HS-5 (cell line): ENCODE measurements at places on chromosomes 2 and 18.

DNA sequence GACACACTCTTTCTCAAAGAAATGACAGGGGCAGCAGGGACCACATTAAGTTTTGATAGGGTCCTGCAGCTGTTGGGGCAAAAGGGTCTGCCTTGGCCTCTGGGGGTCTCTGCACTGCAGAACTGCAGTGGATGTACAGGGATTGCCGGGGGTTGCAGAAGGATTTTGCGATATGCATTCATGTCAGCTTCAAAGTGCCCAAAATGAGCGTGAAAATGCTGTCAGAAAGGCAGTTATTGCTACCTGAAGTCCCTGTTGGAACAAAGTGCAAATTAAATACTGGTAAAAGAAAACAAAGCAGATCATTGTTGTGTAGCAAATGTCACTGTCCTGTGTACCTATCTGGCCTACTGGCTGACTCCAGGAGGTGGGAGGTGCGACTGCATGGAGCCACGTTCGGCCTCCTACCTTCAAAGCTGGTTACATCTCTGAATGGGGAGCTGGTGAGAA lies 78.8 kb upstream of the MAP4K3 start:
- no peak for DNase-seq

- DNase-seq, result no peak
These were observed 149.2 kb downstream of the TWIST2 start for GRCh38 chr2:238997137-238997390.

DNA sequence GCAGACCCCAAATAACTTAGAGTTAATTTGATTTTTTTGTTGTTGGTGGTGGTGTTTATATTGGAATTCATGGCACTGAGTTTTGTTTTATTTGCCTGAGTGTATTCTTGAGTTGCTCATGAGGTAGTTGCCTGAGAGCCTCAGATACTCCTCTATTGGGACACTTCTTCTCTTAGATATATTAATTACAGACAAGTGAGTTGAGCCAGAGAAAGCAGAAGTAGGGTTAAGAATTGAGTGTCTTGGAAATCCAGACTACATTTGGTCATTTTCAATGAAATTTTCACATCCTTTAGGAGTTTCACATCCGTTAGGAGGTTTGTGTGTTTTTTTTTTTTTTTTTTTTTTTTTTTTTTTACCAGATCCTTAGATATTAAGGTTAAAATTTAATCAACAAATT lies 29.0 kb downstream of the FMNL2 start:
- no peak for DNase-seq

GRCh38 chr2:111252436-111252835 lies 131.7 kb downstream of the BCL2L11 start:
- DNase-seq, result no peak

DNA sequence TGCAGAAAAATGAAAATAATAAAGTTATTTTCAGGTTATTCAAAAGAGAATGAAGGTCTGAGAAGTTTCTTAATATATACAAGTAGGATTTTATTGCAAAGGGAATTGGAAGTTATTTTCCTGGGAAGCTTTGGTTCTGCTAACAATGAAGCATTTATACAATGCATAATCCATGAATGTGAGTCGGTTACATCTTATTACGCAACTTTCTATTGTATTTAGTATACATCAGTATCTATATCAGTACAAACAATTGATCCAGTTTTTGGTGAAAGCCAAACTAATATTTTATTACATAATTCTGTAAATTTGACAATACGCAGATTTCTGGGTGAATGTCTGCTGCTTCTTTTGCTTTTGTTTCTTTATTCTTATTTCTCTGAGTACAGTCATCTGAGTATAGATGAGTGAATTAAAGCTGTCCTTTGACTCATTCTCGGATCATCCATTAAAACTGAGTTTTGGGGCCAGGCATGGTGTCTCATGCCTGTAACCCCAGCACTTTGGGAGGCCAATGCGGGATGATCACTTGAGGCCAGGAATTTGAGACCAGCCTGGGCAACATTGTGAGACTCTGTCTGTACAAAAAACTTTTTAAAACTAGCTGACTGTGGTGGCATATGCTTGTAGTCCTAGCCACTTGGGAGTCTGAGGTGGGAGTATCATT lies 108.5 kb downstream of the SOCS6 start:
- DNase-seq, result no peak

DNA sequence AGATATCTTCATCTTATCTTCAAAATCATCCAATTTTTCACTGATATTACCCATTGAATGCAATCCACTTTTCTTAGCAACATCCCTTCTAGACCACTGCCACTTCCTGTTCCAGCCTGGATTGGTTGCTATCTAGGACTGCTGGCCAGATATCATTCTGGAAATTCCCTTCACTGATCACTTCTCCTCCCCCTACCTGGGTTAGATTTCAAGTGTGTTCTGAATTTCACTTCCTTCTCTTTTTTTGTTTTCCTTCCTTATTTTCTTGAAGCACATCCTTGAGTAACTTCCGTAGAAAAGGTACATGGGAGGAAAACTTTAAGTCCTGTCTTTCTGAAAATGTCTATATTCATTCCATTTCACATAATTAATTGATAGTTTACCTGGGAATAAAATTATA lies 82.0 kb upstream of the IL1R2 start:
- no peak for DNase-seq

DNA sequence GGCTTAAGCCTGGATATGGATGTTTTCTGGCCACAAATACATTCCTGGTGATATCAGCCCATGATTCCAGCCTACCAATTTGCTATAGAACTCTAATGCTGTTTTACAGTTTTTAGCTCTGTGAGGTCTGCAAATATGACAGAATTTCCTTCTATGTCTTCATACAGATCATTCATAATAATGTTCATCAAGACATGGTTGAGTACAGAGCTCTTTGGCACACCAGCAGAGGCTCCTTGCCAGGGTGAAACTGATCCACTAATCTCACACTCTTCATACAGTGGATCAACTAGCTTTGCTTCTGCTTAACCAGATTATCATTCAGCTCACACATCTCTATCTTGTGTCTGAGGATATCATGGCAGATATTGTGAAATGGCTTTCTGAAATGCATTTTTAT lies 672.1 kb downstream of the STK39 start:
- no peak for DNase-seq

DNA sequence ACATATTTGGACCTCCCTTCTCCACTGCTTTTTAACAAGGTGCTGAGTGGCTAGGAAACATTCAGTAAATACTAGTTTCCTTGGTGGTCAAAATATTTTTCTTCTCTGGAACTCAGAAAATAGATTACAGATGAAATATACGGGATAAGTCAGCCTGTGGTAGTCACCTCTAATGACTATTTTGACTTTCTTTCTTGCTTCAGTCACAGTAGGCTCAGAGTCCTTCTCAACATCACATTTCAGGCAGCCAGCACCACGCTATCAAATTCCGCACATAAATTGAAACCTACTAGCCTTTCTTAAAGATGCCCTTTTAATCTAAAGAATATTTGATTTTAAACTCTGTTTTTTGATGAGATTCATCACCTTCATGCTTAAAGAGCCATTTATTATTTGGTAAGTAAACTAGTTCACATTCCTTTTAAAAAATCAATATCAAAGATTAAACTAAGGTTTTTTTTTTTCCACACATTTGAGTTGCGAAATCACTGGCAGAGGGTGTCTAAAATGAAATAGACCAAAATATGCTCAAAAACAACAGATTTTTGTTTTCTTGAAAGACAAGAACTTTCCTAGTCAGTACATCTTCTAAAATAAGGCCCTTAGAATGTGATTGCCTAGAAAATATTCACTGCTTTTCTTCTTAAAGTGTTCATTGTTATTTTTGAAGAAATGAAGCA lies 181.5 kb downstream of the NRXN1 start:
- DNase-seq, result no peak

- no peak for DNase-seq
These were observed 65.6 kb downstream of the SH3BP4 start for GRCh38 chr2:235017441-235017840.

DNA sequence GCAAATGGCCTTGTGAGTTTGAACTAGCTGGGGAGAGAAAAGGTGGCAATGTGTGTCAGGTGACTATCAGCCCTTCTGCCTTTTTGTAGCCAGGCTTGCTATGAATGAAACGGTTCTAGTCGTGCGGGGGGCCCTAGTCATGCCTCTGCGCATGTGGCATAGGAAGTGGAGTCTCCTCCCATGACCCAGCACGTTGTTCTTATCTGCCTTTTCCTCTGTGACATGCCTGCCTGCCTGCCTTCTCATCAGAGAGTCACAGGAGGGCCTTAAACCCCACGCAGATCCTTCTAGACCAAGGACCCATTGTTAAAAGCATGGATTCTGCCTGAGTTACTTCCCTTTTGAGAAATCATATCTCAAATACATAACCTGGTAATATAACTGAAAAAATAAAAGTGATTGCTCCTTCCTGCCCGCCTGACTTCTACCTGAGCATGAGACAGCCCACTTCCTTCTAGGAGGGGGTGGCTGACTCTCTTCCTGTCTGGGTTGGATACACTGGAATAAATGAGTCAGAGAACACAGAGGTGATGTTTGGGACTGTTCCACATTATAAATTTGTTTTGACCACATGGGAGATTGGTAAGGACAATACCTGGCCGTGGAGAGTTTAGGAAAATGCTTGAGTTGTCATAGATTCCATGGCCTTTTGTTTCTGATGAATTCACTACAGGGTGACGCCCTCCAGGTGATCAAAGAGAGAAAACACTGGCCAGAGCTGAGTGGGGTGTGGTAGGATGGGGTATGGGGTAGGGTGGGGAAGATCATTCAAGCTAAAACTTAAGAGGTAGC lies 49.8 kb downstream of the FBLN7 start:
- no peak for DNase-seq

- peak; percentile 49 for DNase-seq
These were observed 223.1 kb upstream of the PARD3B start for GRCh38 chr2:204321910-204322751.

- no peak for DNase-seq
These were observed 360.9 kb downstream of the XIRP2 start for GRCh38 chr2:167249197-167249596.

DNA sequence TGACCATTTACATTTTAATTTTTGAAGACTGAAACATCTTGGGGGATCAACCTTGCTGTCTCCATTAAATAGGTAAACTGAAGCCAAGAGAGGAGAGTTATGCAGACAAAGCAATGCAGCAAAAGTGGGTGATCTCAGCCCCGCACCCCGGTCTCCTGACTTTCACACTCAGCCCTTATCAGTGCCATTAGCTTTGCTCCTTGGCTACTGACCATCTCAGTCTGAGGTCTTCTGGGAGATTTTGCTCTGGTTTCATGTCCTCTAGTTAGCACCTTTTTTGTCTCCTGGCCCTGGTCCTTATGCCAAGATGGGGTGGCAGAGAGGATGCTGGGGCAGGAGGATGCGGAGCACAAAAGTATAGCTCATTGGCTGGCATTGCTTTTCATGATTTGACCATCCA lies 61.4 kb downstream of the SETBP1 start:
- DNase-seq, result no peak

- no peak for DNase-seq
These were observed 127.5 kb downstream of the RTP5 start for GRCh38 chr2:241997017-241997416.

- DNase-seq, result peak; percentile 33
These were observed 51.2 kb downstream of the SPIRE1 start for GRCh38 chr18:12606592-12607315.

DNA sequence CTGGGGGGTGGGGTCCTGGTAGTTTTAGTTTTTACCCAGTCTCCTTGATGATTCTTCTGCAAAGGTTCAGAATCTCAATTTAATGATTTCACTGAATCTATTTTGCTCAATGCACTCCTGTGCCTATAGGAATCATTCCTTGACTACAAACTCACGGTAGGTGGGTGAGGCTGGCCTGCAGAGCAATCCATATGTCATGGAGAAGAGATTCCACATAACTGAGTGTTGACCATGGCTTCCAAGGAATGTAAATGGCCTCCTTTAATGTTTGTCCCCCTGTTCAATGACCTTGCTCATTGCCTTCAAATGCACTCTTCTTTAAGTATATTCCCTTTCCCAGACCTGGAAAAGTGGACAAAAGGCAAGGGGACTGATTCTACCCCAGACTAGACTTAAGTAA lies 12.5 kb downstream of the FAP start:
- no peak for DNase-seq

DNA sequence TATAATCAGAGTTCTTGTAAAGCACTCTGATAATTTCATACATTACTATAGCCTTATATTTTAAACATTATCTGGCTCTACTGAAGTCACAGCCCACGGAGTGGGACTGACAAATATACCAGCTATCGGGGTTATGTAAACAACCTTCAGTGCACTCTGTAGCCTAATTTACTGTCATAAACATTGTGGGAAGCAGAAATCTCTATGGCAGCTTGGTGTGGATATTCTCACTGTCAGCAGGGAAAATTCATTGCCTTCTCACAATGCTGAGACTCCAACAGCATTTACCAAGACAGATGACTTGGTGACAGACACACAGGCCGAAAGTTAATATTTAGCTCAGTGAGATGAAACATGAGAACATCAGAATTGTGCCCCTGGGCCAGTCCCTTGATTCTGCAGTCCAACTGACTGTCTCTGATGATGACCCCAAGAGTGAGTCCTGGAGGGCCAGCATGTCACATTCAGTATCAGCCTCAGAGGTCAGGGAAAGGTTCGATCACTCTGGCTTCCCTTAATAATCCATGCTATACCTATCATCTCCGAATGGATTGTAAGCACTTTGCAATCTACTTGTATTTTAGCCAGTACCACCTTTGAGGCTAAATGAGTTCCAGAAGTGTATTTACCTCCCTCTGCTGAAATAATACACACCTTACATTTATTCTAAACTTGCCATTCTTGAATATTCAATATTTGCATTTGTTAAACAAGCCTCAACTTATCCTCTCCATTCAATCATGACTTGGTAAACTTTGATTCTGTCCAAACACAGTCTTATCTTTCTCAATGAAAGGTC lies 146.2 kb upstream of the OSR1 start:
- DNase-seq, result no peak

GRCh38 chr2:102065675-102066252 lies 74.0 kb downstream of the IL1R2 start:
- DNase-seq, result no peak

DNA sequence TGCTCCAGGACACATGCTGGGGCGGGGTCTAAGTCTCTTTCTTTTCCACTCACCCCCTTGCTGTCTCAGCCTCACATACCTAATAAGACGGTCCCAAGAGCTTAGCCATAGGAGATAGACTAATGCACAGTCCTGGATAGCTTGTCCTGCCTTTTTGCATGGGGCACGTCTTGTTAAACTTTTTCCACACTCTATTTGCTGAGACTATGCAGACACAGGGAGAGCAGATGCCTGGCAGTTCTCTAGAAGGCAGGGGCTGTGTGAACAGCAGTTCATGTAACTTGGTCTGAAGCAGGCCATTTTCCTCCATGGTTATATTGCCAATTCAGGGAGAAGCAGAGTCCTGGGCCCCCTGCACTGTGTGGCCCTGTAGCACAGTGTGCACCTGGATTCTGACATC lies 142.1 kb downstream of the SEPTIN10 start:
- no peak for DNase-seq

- DNase-seq, result no peak
These were observed 303.3 kb downstream of the CNTNAP5 start for GRCh38 chr2:124328397-124328796.

- peak; percentile 53 for DNase-seq
These were observed 418.0 kb downstream of the LRATD1 start for GRCh38 chr2:15050483-15050882.

DNA sequence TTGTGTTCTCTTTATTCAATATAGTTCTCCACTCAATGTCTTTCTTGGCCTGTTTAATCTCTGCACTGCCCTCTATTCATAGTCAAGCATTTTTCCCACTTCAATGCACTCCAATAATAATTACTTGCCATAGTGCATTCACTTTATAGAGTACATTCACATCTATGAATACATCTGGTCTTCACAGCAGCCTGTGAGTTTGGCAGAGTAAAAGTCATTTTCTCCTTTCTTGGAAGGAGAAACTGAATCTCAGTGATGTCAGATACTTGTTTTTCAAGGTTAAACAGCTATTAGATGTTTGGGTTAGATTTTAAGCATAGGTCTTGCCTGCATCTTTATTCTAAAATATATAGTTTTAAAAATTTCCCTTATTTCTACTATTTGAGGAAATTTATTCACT lies 373.2 kb downstream of the TRIB2 start:
- DNase-seq, result no peak
